Renal pelvis (tissue), 12 donors: ENCODE measurements at places on chromosomes 11 and 22. TPM values are rescaled to one million over a fixed set of nuclear protein-coding genes. Genes with fewer than 3 reads are reported as not detected.

DEUP1 gene
- polyA plus RNA-seq, result 0.92 TPM

OR2D2 gene
- polyA plus RNA-seq, result not detected

LDHAL6A gene
- polyA plus RNA-seq, result 1.5 TPM

ZP1 gene
- polyA plus RNA-seq, result 0.10 TPM

KDELR3 gene
- 10.1 TPM for polyA plus RNA-seq

KRTAP5-4 gene
- polyA plus RNA-seq, result not detected

HBG2 gene
- polyA plus RNA-seq, result 1,324 TPM

DRAP1 gene
- polyA plus RNA-seq, result 112 TPM

KRTAP5-1 gene
- 0.64 TPM for polyA plus RNA-seq

OR51I1 gene
- polyA plus RNA-seq, result not detected

TNNI2 gene
- 6.6 TPM for polyA plus RNA-seq

YDJC gene
- 18.6 TPM for polyA plus RNA-seq

TRIM51G gene
- not detected for polyA plus RNA-seq

ART5 gene
- 3.9 TPM for polyA plus RNA-seq

CCDC116 gene
- 0.41 TPM for polyA plus RNA-seq

MAFF gene
- 2.5 TPM for polyA plus RNA-seq

OR8D4 gene
- not detected for polyA plus RNA-seq

TSPAN18 gene
- polyA plus RNA-seq, result 62.0 TPM

MYEOV gene
- 3.9 TPM for polyA plus RNA-seq

OR51A7 gene
- polyA plus RNA-seq, result not detected

SLC25A18 gene
- polyA plus RNA-seq, result 0.89 TPM

F2 gene
- polyA plus RNA-seq, result 0.13 TPM

CD6 gene
- polyA plus RNA-seq, result 2.5 TPM
